ENCODE measurements at places on chromosomes 1 and 21.

GRCh38 chr1:183029591-183030000 lies 6.4 kb downstream of the LAMC1 start:
- no peak for DNase-seq

DNA sequence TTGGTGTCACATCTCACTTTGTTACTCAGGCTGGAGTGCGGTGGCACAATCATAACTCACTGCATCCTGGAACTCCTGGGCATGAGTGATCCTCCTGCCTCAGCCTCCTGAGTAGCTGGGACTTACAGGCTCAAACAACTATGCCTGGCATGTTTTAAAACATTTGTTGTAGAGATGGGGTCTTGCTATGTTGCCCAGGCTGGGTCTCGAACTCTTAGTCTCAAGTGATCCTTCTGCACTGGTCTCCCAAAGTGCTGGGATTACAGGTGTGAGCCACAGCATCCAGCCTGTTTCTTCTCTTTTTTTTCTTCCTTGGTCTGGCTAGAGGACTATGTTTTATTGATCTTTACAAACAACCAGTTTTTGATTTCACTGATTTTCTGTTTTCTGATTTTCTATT lies 64.6 kb downstream of the LHX4 start:
- DNase-seq, result no peak

- no peak for DNase-seq
Measured at GRCh38 chr21:38747810-38748209, 57.9 kb upstream of the ETS2 start.

- no peak for DNase-seq
Measured at GRCh38 chr1:56666112-56666608, 21.0 kb downstream of the PRKAA2 start.

DNA sequence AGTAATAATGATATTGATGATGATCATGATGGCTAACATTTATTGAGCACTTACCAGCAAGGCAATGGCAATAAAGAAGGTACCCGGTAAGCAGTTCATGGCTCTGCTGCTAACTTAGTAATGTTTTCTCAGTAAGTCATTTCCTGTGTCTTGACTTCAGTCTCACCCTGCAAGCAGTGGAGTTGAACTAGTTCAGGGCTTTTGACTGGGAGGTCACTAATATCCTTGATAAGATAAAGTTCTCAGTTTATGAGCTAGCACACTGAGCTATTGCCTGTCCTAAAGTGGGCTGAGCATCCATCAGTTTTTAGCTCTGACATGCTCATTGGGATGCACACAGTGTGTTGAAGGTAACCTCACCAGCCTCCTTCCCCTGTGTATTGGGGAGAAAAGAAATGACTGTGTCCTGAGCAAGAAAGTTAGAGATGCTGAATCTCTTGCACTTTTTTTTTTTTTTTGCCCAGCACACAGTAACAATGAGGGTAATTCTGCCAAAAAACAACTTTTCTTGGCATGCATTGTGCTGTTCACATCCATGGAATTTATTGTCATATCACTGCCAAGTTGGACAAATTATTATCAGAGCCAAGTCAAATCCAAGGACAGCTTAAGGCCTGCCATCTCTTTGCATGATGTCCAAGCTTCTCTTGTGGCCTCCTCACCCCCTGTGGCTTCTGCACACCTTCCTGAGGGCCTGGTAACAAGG lies 55.5 kb upstream of the GADD45A start:
- no peak for DNase-seq

- no peak for DNase-seq
Measured at GRCh38 chr21:22650226-22650625, 1652.0 kb downstream of the NCAM2 start.

DNA sequence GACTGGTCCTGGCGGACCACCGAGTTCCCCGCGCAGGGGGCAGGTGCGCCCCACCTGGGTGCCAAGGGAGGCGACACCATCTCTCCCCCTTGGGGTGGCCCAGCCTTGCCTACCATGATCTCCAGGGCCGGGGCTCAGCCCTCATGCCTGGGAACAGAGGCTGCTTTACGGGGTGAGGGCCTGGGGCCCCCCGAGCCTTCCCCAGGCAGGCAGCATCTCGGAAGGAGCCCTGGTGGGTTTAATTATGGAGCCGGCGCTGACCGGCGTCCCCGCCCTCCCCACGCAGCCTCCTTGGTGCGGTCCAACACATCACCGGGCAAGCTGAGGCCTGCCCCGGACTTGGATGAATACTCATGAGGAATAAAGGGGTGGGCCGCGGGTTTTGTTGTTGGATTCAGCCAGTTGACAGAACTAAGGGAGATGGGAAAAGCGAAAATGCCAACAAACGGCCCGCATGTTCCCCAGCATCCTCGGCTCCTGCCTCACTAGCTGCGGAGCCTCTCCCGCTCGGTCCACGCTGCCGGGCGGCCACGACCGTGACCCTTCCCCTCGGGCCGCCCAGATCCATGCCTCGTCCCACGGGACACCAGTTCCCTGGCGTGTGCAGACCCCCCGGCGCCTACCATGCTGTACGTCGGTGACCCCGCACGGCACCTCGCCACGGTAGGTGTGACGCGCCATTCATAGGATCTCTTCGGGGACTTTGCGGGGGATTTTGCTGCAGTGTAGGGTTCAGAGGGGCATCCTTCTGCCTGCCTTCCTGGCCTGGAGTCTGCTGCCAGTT lies 38.2 kb downstream of the TP73 start:
- DNase-seq, result no peak

DNA sequence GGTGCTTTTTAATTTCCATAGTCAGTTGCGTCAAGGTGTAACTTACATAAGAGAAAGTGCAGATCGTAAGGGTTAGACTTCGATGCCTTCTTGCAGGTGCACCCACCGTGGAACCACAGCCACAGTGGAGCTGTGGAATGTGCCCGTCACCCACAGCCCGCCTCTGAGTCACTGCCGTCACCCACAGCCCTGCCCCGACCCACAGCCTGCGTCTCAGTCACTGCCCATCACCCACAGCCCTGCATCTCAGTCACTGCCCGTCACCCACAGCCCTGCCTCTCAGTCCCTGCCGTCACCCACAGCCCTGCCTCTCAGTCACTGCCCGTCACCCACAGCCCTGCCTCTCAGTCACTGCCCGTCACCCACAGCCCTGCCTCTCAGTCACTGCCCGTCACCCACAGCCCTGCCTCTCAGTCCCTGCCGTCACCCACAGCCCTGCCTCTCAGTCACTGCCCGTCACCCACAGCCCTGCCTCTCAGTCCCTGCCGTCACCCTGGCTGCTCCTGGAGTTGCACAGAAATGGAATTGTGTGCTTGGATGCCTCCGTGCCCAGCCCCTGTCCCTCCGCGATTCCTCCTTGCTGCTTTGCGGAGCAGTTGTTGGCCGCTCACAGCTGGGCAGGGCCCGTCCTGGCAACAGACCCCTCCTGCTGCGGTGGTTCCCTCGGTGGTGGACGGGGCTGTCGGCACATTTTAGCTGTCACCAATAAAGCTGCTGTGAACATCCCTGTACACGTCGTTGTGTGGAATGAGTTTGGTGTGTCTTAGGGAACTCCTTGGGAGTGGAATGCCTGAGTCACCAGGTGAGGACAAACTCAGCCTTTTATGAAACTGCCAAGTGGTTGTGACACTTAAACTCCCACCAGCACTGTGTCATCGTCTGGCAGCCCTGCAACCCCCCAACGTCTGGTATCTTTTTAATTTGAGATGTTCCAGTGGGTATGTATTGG lies 44.9 kb upstream of the COL6A2 start:
- DNase-seq, result no peak

All from activated CD8-positive, alpha-beta memory T cell treated with anti-CD3 and anti-CD28 coated beads for 1 hour (primary cell).